PC-3 (cell line): ENCODE measurements at places on chromosomes 3 and 15. TPM values are rescaled to one million over a fixed set of nuclear protein-coding genes. Genes with fewer than 3 reads are reported as not detected.
A peak's percentile ranks its signal among the peaks of the same experiment; 100 is the strongest.

The DNAH12 gene
- total RNA-seq = 0.07 TPM in 1 of 2 replicates, not detected in the other

DNA sequence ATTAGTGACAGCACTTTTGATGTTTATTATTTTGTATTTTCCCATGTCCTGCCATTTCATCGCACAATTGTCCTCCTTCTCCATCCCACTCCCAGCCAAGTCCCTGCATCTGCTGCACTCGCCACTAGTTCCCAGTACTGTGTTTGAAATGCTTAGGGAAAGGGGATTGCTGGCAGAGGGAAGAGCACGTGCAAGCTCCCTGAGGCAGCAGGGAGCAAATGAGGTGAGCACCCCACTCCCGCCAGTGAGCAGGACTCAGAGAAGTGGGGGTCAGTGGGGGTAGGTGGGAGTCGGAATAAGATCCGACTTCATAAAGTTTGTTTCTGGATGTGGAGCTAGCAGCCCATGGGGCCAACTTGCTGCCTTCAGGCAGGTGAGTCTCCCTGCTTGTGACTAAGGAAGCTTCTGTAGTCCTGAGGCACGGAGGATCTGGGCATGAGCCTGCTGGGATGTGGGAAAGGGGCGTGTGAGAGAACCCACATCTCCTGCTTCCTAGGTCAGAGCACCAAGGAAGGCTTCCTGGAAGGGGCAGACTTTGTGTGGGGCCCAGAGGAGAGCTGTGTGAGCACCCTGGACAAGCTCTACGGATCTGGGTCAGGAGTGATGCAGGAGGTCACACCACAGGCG is 99.7 kb upstream of the TLE3 start:
- no peak for DNase-seq
- peak overlapping the region; percentile 29 for H3K27ac ChIP-seq
- H3K27me3 ChIP-seq = no peaks in the 10 kb centered on the region
- no peaks in the 10 kb centered on the region for H3K36me3 ChIP-seq
- no peak overlapping the region for H3K4me3 ChIP-seq

- H3K4me1 ChIP-seq = peaks cover 24% of the 10 kb centered on the region
- peak overlapping the region; percentile 73 for H3K27ac ChIP-seq
- peak; percentile 62 for DNase-seq
- H3K27me3 ChIP-seq = no peaks in the 10 kb centered on the region
- H3K36me3 ChIP-seq = no peaks in the 10 kb centered on the region
- H3K4me3 ChIP-seq = no peak overlapping the region
Observed at GRCh38 chr15:38247336-38247735, 5.3 kb upstream of the SPRED1 start.

GRCh38 chr3:45952456-45952855 is 9.2 kb downstream of the CXCR6 start:
- no peak overlapping the region for H3K27ac ChIP-seq
- H3K27me3 ChIP-seq = no peaks in the 10 kb centered on the region
- no peak overlapping the region for H3K4me3 ChIP-seq
- DNase-seq = no peak
- H3K4me1 ChIP-seq = peaks cover 7% of the 10 kb centered on the region
